ENCODE measurements at places on chromosomes 13 and 19. TPM values are rescaled to one million over a fixed set of nuclear protein-coding genes. Genes with fewer than 3 reads are reported as not detected.

DNA sequence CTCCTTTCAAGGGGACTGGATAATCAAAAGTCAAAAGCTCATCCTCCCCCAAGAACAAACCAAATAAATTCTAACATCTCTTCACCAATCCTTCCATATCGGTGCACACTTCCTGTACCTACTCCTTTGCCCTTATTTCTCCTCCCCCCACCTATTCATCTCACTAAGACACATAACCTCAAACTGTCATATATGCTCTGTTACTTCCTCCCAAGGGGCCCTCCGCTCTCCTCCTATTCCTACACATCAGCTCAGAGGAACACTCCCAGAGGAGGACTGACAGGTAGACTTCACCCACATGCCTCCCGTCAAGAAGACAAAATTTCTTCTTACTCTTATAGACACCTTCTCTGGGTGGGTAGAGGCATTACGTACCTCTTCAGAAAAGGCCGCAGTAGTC is 48.1 kb downstream of the ZNF93 start:
- DNase-seq: no peak
- H3K4me1 ChIP-seq: no peaks in the 10 kb centered on the region
- no peaks in the 10 kb centered on the region for H3K36me3 ChIP-seq
- no peak overlapping the region for H3K27ac ChIP-seq
- H3K27me3 ChIP-seq: no peaks in the 10 kb centered on the region
- no peak overlapping the region for H3K4me3 ChIP-seq

DNA sequence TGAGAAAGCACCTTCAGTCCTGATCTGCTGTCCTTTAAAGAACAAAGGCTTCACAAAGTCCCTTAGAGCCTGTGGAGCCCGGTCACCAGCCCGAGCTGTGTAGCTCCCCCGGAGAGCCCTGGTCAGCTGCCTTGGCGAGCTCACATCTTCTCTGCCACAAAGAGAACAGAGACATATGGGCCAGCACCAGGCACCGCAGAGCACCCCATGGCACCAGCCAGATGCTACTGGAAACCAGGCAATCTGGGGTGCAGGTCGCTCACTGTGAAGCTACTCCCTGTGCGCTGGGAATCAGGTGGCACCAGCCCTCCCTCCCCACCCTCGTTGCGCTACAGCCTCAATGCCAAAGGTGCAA is 44.3 kb upstream of the F7 start:
- no peaks in the 10 kb centered on the region for H3K4me1 ChIP-seq
- no peak overlapping the region for H3K4me3 ChIP-seq
- DNase-seq: no peak
- H3K27me3 ChIP-seq: no peaks in the 10 kb centered on the region
- H3K36me3 ChIP-seq: no peaks in the 10 kb centered on the region
- no peak overlapping the region for H3K27ac ChIP-seq

- H3K27me3 ChIP-seq: no peaks in the 10 kb centered on the region
- no peaks in the 10 kb centered on the region for H3K4me1 ChIP-seq
- no peak for DNase-seq
- H3K36me3 ChIP-seq: no peaks in the 10 kb centered on the region
- no peak overlapping the region for H3K4me3 ChIP-seq
Measured at GRCh38 chr19:27673986-27674385, 1539.0 kb downstream of the UQCRFS1 start.

DNA sequence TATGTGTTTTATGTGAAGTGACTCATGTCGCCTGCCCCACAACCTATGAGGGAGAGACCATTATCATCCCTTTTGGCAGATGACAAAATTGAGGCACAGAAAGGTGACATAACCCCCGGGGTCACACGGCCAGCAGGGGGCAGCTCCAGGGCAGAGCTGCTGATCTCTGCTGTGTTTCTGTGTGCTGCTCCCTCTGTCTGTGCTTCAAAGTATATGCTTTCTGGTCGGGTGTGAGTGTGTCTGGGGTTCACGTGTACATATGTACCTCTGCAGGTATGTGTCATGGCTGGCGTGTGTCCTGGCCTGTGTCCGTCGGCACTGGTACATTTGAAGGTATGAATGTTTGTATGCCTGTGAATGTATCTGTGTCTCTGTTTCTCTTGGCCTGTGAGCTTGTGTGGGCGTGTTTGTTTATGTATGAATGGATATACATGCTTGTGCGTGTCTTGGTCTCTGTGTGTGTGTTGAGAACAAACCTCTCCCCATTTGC is 7.1 kb downstream of the LIPE start:
- H3K4me1 ChIP-seq: no peaks in the 10 kb centered on the region
- DNase-seq: no peak
- H3K27ac ChIP-seq: peak overlapping the region; percentile 77
- no peak overlapping the region for H3K4me3 ChIP-seq
- H3K27me3 ChIP-seq: no peaks in the 10 kb centered on the region

- H3K36me3 ChIP-seq: peaks cover 21% of the 10 kb centered on the region
- H3K27ac ChIP-seq: no peak within 1 kb of the TSS
- no peak within 1 kb of the TSS for H3K4me3 ChIP-seq
- DNase-seq: no peak
Measured at GRCh38 chr19:48455171-48455907, at the start of gene KCNJ14. TSS of gene KCNJ14 (plus strand) at chr19:48455574. CDS start at chr19:48461725, 6,151 bp downstream.

DNA sequence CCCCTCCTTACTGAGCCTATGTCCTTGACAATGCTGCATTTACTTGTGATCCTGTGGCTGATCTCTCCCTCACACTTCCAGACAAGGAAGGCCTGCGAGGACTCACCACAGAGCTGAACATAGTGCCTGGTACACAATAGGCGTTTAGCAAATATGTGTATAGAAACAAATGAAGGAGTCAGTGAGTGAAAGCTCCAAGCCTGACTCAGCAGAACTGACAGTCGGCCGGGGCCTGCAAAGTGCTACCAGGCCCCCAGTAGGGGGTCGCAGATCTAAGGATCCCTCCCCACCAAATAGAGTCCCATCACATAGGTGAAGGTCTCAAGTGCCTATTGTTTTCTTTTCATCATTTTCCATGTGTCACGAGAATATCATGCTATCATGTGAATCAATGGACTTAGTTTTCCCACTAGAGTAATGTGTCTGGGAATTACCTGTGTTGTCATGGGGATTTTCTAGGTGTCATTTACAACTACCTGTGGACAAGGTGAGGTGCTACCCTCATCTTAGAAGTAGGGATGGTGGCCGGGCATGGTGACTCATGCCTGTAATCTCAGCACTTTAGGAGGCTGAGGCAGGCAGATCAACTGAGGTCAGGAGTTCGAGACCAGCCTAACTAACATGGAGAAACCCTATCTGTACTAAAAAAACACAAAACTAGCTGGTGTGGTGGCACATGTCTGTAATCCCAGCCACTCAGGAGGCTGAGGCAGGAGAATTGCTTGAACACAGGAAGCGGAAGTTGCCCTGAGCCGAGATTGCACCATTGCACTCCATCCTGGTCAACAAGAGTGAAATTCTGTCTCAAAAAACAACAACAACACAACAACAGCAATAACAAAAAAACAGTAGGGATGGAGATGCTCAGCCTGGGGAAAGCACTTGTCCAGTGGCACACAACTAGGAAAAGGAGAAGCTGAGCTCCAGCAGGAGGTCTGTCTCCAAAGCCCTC is 50.3 kb upstream of the CYP2A7 start:
- DNase-seq: no peak
- H3K27ac ChIP-seq: no peak overlapping the region
- H3K27me3 ChIP-seq: no peaks in the 10 kb centered on the region
- H3K4me3 ChIP-seq: no peak overlapping the region
- H3K4me1 ChIP-seq: no peaks in the 10 kb centered on the region
- no peaks in the 10 kb centered on the region for H3K36me3 ChIP-seq

Gene FCER2
- 0.48 TPM for total RNA-seq

Data from breast epithelium (tissue), 4 donors.